ENCODE measurements at places on chromosomes 5 and 9.

DNA sequence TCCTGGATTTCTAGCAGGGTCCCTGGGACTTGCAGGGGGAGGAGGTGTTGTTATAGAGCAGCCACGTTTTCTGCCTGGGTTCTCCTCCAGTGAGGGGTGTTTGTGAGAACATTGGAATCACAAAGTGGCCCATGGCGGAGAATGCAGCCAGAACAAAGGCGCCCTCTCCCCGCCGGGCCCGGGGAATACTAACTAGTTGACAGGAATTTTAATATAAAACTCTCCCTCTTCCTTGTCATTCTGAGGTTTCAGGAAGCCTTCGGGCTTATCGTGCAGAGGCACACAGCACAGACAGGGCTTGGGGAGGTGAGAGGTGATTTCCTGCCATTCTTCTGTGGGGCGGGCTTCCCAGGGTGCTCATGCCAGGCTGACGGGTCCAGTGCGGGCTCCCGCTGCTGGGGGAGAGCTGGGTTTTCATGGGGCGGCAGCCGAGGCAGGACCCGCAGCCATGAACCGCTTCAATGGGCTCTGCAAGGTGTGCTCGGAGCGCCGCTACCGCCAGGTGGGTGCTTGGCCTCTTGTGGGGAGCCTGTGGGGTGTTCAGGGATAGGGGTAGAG lies 37.7 kb downstream of the RGS3 start:
- DNase-seq: no peak

GRCh38 chr9:112447283-112447761 lies 39.3 kb upstream of the KIAA1958 start:
- no peak for DNase-seq

DNA sequence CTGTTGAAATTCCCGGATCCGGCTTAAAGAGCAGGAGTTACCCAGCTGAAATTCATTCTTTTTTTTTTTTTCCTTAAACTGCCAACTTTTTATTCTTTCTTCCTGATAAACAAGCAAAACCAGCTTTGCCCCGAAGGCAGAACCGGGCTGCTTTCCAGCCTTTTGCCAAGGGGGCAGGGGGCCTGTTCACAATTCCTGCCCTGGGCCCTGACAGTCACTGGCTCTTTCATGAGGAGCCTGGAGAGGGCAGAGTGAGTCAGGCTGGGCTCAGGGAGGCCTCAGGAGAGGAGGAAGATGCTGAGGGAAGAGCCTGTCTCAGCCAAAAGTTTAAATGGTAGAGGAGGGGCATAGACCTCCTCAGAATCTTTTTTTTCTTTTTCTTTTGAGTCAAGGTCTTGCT lies 4.8 kb downstream of the GLIPR2 start:
- no peak for DNase-seq

- no peak for DNase-seq
Observed at GRCh38 chr5:128695791-128696530, 157.9 kb upstream of the FBN2 start.

DNA sequence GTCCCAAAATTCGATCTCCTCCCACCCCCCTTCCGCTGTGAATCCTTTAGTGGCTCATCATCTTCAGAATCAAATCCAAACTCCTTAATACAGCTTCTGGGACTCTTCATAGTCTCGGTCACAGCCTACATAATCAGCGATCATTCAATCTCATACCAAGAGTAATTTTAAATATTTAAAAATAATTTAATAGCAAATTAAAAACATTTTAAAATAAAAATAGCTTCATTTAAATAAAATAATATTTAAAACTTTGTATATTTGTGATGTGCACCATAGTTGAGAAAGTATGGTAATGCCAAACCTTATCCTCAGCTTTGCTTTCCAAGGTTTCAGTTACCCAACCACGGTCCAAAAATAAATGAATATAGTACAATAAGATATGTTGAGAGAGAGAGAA lies 70.0 kb upstream of the NR3C1 start:
- no peak for DNase-seq

- no peak for DNase-seq
Observed at GRCh38 chr5:148437249-148437648, 53.5 kb downstream of the FBXO38 start.

DNA sequence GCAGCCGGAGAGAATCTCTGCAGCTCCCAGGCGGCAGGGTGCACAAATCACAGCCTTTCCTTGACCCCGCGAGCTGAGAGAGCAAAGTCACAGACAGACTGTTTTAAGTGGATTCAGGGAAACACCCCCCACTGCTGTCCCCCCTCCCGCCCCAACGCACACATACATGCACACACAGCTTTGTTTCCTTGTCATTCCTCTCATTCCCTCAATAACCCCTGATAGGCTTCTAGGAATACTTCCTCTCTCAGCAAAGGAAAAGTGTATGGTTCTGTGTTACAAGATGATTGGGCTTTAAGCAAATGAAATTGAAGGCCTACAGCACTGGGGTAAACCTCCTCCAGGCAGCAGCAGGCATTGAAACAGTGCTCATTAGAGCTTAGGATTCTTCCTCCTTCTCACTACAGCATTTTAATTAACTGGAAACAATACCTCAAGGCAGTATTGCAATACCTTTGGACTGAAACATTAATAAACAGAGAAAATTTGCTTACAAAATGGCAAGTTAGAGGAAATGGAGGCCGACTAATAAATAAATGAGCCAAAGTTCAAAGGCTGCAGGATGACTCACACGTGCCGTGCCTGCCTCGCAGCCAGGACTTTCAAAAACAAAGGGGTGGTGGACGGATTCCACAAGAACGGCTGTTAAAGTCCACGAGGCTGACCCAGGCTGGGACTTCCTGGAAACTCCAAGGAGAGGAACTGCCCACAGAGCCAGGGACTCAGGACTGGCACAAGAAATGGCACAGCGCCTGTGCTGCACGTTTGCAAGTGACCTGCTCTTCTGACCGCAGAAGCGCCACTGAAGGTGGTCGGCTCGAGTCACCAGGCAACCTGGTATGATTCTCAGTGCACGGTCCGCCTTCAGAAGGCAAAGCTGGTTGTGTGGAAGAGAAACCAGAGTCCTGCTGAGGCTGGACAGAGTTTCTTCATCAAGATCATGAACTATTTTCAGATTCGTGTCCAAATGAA lies 236.2 kb downstream of the SYK start:
- DNase-seq: no peak

DNA sequence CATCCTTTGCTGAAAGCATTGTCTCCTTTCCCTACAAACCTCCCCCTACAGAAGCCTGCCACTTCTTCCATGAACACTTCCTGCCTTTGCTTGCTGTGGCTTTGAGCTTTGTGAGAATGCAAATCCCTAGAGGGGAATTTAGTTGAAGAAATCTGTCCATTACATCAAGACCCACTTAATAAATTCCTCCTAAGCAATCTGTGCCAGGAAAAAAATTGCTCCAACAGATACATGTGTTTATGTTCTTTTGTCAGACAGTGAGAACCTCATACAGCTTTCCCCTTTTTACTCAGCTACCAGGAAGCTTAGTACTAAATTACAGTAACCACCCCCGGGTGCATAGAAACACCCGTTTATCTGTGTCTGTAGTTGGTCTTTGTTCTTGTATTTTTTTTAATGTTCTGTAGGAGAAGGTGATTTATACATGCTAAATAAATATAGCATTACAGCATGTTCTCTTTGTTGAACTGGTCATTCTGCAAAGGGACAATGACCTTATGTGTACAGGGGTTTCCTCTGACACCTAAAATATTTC lies 43.9 kb downstream of the SH3TC2 start:
- no peak for DNase-seq

DNA sequence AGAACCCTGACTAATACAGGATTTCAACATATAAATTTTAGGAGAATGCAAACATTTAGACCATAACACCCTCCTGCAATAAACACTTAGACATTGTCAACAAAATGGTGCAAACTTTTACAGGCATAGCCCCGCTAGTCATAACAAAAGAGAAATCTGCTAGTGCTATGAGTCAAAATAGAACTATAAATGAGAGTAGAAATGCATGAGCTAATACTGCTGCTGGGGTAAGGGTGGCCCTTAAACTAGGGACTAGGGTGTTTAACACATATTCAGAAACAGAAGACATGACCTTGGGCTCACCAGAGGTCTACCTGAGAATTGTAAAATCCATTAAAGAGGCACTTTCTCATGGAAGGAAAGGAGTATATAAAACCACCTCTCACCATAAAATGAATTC lies 131.6 kb downstream of the TLR4 start:
- no peak for DNase-seq

DNA sequence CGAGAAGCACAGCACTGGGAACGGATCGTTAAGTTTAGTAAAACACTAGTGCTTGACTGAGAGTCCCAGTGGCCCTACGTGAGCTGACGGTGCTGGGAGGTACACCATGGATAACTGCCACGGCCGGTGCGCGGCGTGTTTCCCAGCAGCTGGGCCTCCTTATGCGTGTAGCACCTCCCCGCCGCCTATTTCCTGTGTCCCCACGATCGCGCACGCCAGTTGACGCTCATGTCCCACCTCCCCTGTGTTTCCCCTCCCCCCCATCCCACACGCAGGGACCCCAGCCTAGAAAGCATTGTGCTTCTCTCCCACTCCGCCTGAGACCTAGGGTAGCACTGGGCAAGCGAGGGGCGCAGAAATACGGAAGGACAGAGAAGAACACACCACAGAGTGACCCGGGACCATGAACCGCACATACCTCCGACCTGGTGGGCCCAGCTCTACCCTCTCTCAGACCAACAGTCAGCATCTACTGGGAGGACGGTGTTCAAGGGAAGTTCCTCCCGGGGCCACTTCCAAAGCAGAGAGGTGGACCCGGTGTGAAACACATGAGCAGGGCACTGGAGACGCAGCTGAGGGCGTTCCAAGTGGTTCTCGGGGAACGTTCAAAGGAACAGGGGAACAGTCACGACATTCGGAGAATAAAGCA lies 45.6 kb downstream of the DBH start:
- DNase-seq: no peak

DNA sequence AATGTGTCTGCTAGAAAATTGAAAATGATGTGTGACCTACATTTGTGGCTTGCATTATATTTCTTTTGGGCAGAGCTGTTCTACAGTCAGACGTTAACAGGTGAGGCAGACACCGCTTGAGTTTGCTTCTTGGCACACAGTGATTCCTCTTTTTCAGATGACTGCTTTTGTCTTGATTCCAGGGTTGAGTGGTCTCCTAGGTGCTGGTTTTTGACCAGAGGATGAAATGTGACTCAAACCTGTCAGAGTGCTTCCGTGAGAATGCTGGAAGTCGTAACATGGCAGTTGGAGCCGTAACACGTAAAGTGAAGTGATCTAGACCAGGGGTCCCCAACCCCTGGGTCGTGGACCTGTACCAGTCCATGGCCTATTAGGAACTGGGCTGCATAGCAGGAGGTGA lies 28.3 kb upstream of the NDFIP1 start:
- DNase-seq: peak; percentile 2

DNA sequence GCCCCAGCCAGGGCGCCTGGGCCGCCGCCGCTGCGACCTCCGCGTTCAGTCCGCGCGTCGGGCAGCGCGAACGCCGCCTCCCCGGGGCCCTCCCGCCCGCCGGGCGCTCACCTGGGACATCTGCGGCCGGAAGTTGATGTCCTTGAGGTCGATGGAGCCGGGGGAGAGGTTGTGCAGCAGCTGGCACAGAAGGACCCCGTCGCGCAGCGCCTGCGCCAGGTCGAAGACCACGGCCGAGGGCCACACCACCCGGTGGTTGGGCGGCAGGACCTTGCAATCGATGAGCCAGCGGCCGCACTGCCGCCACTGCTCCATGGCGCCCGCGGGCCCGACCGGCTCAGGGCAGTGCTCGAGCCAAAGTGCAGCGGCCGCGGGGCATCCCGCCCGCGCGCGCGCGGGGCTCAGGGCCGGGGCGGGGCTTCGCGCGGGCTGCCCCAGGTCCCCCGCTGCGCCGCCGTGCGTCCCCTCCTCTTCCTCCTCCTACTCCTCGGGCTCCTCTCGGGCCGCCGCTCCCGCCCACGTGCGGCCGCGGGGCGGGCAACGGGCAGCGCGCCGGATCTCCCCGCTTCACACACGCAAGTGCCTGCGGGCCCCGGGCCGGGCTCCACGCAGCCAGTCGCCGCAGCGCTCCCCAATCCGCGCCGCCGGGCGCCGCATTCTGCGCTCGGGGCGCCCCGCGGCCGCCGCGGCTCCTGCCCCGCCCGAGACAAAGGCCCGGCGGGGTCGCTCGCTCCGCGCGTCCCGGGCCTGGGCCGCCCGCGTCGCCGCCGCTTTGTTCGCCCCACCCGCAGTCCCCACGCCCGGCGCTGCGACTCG lies at the start of gene VAV2:
VAV2 (minus strand) TSS at position 361 of the 816 bp plus-strand sequence; CDS start at position 315, 46 bp downstream.
- DNase-seq: no peak

GRCh38 chr5:133494232-133494922 lies 118.0 kb downstream of the FSTL4 start:
- no peak for DNase-seq

GRCh38 chr9:2693056-2693455 lies 24.3 kb upstream of the KCNV2 start:
- DNase-seq: no peak

DNA sequence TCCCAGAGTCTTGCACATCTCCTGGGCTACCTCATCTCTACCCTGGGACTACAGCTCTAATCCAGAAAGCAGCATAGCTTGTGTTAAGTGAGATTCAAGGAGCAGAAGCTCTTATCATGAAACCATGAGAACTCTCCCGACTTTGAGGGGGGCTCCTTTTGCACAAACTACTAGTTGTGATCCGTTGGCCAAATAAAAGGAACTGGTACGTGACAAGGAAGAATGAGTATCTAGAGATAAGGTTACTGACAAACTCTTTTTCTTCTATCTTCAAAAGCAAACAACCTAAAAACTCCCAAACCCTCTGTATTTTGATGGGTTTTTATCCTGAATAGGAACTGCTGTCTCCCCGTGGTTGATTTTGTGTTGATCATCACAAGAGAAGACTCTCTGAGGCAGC lies 168.5 kb downstream of the SLC24A2 start:
- no peak for DNase-seq
